ENCODE measurements at places on chromosomes 11 and 22.

GRCh38 chr11:80240245-80240644, 799.4 kb upstream of the TENM4 start:
- peak; percentile 53 for DNase-seq

DNA sequence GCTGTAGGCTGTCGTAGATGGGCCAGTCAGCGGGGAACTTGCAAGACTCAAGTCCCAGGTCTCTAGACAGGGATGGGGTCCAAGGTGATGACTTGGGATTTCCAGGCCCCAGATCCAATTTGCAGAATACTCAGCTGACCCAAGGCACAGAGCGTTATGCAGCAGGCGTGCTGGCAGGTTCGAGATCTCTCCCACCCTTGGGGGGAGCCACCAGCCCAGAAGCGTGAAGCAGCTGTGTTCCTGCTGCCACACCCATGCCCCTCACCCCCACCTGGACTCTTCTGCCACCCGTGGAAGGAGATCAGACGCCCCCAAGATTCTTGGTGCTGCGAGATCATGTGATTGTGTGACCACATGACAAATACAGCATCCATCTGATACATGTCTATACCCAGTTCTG, 142.6 kb downstream of the BRD1 start:
- DNase-seq = no peak

DNA sequence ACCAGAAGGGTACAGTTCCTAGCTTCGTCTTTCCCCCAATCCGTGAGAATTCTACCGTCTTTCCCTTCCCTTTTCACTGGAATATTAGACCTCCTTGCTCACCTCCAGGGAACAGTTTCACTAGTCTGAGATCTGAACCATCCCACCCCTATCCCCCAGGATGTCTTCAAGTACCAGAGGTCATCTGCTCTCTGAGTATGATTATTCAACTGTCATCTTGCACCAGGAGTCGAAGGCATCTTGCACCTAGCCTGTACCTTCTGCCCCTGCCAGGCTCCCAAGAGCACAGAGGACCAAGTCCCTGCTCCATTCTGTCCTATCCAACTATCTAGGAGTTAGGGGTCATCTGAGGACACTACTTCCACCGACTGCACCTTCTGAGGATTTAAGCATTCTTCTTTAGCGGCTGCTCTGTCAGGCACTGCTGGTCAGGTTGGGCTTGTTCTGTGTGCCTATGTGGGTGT, 804 bp downstream of the ACER3 start:
- DNase-seq = peak; percentile 26

DNA sequence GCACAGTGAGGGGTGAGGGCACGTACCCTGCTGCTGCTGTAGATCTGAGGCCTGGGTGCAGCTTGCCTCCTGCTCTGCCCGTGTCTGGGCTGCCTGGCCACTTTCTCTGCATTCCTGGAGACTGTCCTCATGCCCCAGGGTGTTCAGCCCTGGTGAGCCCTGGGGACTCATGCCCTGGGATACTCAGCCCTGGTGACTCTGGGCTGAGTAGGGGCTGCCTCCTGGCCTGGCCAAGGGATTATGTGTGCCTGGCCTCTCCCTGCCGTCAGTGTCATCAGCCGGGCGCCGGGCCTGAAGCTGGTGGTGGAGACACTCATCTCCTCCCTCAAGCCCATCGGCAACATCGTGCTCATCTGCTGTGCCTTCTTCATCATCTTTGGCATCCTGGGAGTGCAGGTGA, 94.7 kb downstream of the CACNA1I start:
- no peak for DNase-seq

DNA sequence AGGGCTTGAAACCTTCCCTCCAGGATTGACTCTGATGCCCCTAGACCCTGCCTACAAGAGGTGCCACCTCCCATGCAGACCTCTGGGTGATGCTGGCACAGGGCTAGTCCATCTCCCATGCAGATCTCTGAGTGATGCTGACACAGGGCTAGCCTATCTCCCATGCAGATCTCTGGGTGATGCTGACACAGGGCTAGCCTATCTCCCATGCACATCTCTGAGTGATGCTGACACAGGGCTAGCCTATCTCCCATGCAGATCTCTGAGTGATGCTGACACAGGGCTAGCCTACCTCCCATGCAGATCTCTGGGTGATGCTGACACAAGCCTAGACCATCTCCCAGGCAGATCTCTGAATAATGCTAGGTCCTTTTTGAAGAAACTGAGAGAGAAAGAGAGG, 321.7 kb downstream of the NTM start:
- DNase-seq = no peak

DNA sequence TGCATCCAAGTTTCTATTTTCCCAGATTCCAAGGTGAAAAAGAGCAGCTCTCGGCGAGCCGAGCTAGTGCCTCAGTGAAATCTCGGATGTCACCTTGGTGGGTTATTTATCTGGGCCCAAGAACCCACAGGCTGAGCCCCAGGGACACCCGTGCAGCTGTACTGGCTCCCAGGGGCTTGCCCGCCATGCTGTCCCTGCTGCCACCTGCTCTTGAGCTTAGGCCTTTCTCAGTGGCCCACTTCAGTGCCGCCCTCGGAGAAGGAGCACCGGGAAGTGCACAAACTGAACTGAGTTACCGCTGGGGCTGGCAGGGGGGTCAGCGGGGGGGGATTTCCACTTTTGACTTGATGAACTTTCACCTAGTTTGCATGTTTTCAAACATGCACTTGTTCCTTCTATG, 27.9 kb downstream of the CPT1A start:
- no peak for DNase-seq

DNA sequence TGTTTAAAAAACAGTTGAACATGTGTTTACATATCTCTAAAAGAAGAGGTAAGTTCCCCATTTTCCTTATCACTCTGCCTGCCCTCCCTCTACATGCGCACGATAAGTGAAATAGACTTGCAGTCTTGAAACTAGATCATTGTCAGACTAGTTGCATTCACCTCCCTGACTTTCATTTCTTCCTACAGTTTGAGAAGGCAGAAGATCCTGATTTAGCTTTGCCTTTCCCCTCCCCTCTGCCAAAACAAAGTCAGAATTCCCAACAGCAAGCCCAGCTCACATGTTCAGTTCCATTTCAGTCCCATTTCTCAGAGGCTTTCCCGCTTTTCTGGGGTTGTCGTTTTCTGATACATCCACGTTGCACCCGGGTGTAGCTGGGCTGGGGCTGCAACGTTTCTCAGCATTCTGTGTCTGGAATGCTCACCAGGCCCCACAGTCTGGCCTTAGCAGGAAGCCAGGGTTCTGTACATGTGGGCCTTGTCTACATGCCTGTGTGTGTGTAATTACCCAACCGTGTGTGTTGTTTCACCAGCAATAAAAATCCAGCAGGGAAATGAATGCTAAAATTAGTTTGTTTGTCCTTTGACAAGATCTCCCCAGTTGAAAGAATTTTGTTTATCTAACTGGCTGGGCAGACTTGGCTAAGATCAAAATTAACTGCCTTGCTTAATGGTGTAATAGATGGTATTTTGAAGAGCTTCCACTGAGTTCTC, 179.2 kb downstream of the DBX1 start:
- DNase-seq = no peak

GRCh38 chr11:78808923-78809322, 234.3 kb upstream of the NARS2 start:
- DNase-seq = no peak

- peak; percentile 52 for DNase-seq
Measured at GRCh38 chr11:22491555-22492225, 133.9 kb downstream of the FANCF start.

- DNase-seq = no peak
Measured at GRCh38 chr11:63573881-63574855, 11.0 kb upstream of the PLAAT2 start.

DNA sequence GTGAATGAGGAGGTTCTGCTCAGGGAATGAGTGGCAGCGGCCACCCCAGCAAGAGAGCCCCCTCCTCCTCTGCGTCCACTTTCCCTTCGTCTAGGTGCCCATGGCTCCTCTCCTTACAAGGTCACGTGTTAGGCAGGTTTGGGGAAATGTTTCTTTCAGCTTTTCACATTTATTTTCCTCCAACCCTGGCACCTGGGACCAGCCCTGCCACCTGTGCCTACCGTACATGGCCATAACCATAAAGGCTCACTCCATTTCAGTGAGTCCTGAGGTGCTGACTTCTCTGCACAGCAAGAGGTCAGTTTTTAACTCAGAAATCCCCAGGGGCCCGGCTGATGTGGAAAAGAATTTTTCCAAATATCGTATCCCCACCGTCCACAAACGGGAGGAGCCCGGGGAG, 71.2 kb downstream of the FLI1 start:
- no peak for DNase-seq

GRCh38 chr22:17384612-17385330, 15.5 kb downstream of the CECR2 start:
- no peak for DNase-seq

DNA sequence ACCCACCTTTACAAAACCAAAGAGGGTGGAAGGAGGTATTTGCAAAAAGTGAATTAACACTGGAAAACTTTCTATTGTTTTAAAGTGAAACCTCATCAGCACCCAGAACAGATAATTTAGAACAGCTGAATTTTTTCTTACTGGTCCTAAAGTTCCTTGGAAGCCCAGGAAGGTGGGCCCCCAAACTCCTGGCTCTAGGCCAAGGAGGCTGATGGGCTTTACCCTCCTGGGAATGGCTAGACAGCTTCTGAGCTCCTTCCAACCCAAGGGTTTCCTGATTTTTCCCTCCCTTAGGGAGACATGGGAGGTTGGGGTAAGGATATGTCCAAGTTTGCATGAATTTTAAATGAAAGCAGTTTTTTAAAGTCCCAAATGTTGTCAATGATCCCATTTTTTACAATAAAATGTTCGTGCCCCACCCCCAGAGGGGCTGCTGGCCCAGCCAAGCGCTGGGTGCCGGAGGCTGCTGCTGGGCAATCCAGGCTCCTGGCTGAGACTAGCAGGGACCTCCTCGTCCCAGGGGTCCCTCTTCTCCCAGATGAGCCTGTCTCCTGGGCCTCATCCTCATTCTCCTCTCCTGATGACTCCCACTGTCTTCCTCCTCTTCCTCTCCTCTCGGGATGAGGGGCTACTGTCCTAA, 28.4 kb downstream of the RELT start:
- no peak for DNase-seq
